ENCODE measurements at places on chromosomes 13 and 19.

GRCh38 chr19:572743-573518, 535 bp downstream of the BSG start:
- DNase-seq: no peak

DNA sequence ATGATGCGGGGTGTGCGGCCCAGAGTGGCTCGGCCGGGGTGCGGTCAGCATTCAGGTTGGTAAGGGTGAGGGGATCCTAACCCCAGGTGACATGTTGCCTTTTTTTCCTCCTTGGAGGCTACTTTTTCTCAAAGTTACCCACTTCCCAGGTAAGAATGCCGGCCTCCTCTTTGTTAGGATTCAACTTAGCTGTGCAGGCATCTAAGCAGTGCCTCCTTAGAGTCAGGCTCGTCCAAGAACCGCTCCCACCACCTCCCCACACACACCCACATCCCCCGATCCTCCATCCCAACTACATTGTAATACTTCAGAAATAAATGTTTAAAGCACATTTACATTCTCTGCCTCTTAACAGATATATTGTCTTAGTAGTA, 733 bp upstream of the ENOX1 start:
- no peak for DNase-seq

DNA sequence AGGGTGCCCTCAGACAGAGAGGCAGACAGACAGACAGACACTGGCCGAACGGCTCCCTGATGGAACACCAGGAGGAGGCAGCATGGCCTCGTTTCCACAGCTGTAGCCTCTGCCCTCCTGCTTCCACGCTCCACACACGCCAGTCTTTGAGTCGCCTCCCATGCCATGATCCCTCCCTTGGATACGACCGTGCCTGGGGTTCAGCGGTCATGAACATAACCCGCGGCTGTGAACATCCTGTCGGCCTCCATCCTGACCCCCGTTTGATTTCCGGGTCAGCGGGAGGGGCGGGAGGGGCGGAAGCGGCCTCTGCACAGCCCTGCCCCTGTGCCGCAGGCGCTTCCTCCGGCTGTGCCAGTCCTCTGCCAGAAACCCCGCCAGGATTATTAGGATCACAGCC, 23.4 kb downstream of the GP6 start:
- DNase-seq: no peak

- DNase-seq: no peak
Observed at GRCh38 chr13:71789693-71790329, 77.2 kb downstream of the DACH1 start.

DNA sequence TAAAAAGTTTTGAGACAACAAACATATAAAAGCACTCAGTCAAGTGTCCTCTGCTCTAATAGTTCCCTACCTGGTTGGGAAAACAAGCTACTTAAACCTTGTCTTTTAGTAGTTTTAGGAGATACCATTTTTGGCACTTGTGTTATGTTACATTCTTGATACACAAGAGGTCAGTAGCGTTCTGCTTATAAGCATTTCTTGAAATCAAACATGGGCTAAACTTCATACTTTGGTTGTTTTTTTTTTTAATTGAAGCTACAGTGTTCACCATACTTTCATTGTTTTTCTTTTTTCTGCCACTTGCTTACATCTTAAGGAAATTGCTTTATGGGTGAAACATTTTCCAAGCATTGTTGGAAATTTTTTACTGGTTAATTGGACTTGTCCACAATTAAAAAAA, 12.9 kb downstream of the NHLRC3 start:
- no peak for DNase-seq

GRCh38 chr19:17671906-17672305, 16.2 kb downstream of the UNC13A start:
- DNase-seq: peak; percentile 40

GRCh38 chr19:18173572-18174288, at the start of gene IFI30:
TSS of gene IFI30 (plus strand) at chr19:18173813. CDS start at chr19:18173842, 29 bp downstream.
- peak; percentile 79 for DNase-seq

DNA sequence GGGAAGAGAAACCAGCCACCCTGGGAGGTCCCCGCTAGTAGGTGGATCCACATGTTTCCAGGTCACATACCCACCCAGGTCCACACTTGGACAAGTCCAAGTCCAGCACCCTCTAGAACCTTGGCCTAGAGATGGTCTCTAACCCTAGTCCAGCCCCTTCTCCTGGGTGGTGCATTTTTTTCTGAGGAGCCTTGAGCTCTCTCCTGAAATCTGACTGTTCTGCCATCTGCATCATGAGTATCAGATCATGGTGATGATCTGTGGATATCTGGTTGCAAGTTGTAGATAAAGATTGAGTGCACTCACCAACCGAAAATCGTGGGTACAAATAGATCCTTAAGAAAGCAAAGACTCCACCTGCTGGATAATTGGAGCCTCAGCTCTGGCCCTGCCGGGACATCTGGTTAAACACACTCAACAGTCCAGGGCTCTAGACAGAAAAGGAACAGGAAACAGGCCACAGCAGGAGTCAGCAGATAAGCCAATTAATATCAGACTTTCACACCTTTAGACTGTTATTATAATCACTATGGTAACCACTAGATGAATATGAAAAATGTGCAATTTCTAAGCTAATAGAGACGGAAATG, 41.1 kb downstream of the GPR12 start:
- DNase-seq: no peak

DNA sequence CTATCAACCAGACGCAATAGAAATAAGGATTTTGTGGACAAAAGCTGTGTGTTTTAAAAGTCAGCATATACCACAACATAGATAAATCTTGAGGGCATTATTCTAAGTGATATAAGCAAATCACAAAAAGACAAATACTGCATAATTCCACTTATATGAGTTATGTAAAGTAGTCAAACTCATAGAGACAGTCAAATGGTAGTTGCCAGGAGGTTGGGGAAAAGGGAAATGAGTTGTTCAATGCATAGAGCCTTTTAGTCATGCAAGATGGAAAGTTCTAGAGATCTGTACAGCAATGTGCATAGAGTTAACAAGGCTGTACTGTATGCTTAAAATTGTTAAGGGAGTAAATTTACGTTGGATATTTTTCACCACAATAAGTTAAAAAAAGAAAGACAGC, 244.7 kb downstream of the DCT start:
- no peak for DNase-seq

- no peak for DNase-seq
Observed at GRCh38 chr19:10737722-10738121, 19.8 kb downstream of the DNM2 start.

DNA sequence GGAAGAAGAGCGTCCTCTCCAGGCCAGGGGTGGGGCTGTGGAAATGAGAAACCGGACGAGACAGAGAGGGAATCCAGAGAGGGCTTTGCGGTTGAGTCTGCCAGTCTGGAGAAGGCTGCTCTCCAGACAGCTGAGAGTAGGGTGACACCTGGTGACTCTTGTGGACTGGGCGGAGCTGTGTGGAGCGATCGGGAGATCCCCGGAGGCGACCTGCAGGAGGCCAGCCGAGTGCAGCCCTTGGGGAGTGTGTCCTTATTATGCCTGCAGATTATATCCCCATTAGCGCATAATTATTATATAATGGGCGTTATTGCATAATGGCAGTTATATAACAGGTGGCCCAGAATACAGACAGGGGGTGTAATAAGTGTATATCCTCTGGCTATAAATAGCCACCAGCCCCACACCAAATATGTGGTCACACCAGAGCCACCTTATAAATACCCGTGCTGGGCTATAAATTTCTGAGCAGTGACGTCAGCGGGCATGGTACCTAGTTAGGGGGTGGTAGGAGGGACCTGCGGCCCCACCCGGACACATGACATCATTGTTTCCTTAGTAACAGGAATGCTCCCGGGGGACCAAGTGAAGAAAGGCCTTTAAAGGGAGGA, 41.2 kb downstream of the NFIX start:
- no peak for DNase-seq

GRCh38 chr13:46675016-46675415, 121.9 kb downstream of the ESD start:
- DNase-seq: no peak

DNA sequence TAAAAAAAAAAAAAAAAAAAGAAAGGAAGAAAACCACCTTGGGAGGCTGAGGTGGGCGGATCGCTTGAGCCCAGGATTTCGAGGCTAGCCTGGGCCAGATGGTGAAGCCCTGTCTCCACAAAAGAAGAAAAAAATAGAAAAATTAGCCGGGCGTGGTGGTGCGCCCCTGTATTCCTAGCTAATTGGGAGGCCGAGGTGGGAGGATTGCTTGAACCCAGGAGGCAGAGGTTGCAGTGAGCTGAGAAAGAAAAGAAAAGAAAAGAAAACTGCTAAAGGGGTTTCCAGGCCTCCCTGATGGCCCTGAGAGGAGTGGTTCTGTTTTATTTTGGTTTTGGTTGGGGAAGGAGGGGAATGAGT, 723 bp downstream of the ZNF473 start:
- DNase-seq: no peak

All from stimulated activated CD8-positive, alpha-beta memory T cell treated with anti-CD3 and anti-CD28 coated beads, Interleukin-4, amount 100 ng/mL, for 48 hours (primary cell).